ENCODE measurements at places on chromosomes 7 and 10.

GRCh38 chr10:17576768-17577167 lies 40.4 kb downstream of the HACD1 start:
- DNase-seq, result no peak

DNA sequence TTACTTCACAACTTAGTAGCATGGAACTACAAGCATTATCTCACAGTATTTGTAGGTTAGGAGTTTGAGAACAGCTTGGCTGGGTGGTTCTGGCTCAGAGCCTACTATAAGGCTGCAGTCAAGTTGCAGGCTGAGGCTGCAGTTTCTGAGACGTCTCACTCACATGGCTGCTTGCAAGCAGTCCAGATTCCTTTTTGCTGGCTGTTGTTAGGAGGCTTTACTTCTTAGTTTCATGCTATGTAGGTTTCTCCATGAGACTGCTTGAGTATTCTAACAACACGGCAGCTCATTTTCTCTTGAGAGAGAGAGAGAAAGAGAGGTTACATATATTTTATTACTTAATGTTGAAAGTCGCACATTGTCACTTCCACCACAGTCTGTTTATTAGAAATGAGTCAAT lies 1073.9 kb downstream of the NXPH1 start:
- peak; percentile 23 for DNase-seq

GRCh38 chr7:141577043-141577839 lies 26.0 kb downstream of the AGK start:
- no peak for DNase-seq

GRCh38 chr10:110829721-110830410 lies 41.9 kb upstream of the PDCD4 start:
- DNase-seq, result no peak

DNA sequence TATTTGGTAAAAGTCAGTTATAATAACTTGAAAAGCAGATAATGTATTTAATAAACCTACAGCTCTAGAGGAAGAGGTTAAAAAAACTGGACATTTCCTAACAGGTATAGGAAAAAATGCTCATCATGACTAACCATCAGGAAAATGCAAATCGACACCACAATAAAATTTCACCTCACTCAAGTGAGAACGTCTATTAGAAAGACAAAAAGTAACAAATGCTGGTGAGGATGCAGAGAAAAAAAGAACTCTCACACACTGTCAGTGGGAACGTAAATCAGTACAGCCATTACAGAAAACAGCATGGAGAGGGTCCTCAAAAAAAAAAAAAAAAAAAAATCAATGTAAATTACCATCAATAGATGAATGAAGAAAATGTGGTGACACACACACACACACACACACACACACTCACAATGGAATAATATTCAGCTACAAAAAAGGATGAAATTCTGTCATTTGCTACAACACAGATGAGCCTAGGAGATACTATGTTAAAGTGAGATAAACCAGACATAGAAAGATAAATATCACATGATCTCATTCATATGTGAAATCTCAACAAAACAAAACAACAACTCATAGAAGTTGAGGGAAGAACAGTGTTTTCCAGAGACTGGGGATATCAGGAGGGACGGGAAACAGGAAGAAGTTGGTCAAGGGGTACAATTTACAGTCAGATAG lies 20.1 kb downstream of the EPC1 start:
- no peak for DNase-seq

GRCh38 chr10:79220307-79220706 lies 127.0 kb upstream of the PPIF start:
- DNase-seq, result no peak

GRCh38 chr7:66641526-66641871 lies 12.8 kb downstream of the KCTD7 start:
- DNase-seq, result no peak

DNA sequence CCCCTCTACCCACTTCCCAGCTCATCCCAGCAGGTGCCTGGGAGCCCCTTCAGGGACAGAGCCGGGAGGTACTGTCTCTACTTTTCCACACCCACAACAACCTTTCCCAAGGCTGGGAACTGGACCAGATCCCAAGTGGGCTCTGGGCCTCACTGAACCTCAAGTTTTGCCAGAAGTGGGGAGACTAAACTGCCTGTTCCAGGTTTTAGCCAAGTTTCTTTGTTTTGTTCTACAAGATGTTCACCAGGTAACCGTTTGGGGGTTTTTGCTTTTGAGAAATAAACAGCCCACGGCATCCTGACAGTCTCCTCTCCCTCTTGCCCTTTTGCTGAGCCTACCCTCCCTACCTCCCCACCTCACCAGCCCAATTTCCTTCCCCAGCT lies 10.6 kb upstream of the EMX2 start:
- DNase-seq, result no peak
